CD4-positive, CD25-positive, alpha-beta regulatory T cell (primary cell): ENCODE measurements at places on chromosomes 4 and X.
A peak's percentile ranks its signal among the peaks of the same experiment; 100 is the strongest.

DNA sequence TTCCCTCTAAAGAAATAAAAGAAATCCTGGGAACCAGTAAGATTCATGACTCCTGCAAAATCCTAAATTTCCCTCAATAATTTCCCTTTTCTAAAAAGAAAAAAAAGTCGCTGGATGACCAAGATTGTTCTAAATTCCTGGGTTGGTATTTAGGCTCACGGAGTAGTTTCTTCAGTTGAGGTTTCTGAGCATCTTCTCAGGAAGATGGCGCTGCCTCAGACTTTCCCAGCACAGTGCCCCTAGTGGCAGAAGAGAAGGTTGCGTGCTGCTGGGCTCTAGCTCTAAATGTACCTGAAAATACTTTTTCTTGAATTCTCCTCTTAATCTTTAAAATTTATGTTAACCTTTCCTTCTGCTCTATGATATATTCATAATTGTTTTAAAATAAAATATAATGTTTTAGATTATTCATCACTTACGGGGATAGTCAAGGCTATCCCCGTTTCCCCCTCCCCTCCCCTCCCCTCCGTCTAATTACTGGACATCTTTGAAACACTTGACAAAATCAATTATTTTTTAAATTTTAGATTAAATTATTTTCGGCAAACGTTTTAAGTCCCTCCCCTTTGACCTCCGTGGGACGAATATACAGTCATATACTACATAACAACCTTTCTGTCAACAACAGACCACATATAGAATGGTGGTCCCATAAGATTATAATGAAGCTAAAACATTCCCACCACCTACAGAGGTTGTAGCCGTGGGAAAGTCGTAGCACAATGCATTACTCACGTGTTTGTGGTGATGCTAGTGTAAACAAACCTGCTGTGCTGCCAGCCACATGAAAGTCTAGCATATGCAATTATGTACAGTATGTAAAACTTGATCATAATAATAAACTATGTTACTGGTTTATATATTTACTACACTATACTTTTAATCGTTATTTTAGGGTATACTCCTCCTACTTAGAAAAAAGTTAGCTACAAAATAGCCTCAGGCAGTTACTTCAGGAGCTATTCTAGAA is 41.0 kb upstream of the GATB start:
- DNase-seq = peak; percentile 60

- no peak for DNase-seq
Observed at GRCh38 chr4:153143527-153144348, 60.5 kb upstream of the TRIM2 start.

GRCh38 chr4:71266090-71266794 is 72.6 kb upstream of the SLC4A4 start:
- no peak for DNase-seq

DNA sequence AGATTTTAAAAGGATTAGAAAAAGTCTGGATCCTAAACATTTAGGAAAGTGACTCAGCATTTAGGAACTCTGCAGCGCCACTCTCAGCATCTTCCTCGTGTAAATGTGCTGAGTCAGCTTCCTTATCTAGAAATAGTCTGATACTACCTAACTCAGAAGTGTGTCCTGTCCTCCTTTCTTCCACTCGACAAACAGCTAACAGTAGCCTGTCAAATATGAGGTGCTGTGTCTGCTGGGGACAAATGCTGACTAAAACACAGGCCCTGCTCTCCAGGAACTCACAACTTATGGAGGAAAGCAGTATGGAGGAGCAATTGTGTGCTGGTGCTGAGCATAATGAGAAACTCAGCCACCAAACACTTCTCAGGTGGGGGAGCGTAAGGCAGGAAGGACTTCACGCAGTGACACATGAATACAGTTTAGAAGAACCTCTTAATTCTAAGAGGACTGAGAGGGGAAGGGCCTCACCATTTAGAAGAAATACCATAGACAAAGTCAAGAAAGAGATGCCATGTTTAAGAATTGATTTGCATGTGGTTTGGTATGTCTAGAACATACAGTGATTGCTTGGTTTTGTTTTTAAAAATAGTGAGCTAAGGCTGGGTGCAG is 125.3 kb downstream of the SOWAHB start:
- DNase-seq = no peak

- DNase-seq = no peak
Observed at GRCh38 chr4:951594-952468, 19.6 kb downstream of the TMEM175 start.

GRCh38 chr4:100489305-100489704 is 28.5 kb downstream of the EMCN start:
- DNase-seq = no peak

- no peak for DNase-seq
Observed at GRCh38 chr4:120207021-120207420, 140.4 kb upstream of the MAD2L1 start.

DNA sequence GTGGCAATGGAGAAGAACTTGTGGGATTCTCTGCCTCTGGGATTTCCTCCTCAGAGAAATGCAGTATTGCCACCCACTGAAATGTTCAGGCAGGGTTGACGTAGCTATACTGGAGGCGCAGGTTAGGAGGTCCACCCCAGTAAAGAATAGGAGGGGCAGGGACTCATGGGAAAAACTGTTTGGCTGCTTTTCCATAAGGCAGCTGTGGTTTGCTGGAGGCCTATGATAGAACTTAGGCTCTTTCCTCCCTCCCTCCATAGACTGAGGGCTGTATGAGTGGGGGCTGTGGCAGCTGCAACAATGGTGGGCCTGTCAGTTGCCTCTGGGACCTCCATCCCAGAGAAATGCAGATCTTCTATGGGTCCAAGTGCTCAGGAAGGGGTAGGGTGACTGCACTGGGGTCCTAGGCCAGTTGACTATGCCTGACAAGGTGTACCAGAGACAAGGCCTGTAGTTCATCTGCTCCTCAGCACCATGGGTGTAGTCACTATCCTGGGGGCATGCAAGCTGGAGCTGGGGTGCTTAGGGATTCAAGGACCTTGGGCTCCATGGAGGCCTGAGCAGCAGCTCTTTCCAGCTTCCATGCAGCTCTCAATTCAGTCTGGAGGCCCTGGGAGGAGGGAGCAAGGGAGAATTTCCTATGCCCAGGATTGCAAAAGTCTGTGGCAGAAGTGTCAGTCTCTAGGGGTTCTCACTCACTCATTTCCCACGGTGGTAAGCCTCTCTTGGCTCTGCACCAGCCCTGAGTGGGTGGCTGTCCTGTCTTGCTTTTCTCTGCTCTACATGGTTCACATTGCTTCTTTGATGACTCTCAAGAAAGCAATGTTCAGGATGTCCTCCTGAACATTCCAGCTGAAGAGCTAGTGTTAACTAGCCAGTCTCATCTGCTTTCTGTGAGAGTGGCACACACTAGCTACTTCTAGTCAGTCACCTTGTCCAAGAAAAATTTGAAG is 353.0 kb downstream of the IDS start:
- DNase-seq = no peak

DNA sequence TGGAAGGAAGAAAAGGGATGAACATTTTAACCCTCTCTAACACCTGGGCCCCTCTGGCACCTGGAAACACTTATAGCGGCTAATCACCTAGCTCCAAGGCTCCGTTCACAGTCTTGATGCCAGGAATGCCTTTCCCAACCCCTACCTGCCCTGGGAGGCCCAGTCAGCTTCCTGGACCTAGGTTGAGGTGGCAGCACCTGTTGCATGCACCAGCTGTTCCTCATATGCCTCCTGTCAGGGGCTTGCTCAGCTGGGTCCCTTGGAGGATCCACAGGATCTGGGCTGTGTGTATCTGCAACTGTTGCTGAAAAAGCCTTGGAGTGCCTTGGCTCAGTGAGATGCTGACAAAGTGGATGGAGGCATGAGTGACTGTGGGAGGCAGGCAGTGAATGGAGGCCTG is 4.4 kb downstream of the CFP start:
- DNase-seq = no peak

DNA sequence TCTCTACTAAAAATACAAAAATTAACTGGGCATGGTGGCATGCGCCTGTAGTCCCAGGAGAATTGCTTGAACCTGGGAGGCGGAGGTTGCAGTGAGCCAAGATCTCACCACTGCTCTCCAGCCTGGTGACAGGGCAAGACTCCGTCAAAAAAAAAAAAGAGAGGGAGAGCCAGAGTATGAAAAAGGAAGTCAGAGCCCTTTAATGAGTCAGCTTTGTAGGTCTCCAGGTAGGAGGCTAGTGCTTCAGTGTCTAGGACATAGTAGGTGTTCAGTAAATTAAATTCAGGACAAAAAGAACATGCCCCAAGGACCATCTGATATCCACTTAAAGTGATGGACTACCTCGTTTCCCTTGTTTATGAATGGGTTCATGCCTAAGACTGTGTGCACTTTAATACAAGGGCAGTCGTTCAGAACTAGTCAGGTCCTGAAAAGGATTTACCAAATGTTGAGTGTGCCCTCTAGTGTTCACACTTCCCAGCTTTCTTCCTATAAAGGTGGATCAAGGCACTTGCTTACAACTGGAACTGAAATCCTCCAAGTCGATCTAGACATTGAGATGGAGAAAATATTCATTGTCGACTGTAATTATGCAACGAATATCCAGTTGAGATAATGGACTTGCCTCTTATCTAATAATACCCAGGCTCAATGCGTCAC is 29.0 kb downstream of the F9 start:
- DNase-seq = peak; percentile 55

DNA sequence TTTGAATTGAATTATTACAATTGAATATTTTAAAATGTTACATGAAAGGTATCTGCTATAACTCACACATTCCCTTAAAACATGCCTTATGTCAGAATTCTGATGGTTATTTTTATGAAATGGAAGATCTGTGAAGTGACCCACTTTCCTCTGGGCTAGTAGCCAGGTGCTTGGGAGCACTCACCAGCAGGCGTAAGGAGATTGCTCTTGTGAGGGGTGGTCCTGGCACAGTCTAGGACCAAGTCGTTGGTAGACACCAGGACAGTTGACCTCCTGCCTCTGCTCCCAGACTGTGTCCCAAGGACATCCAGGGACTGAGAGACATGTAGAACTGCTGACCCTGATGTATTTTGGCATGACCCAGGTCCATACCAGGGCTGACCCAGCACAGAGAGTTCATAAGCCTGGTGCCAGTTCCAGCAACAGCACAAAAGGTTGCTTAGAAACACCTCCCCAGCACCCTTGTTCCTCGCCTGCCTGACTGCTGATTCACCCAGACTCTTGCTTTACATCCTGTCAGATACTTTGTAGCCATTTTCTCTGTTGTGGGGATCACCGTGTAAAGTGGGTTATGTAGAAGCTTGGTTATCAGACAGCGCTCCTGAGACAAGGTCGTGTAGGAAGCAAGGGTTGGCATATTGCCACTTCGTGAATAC is 48.5 kb downstream of the NELFA start:
- DNase-seq = no peak

DNA sequence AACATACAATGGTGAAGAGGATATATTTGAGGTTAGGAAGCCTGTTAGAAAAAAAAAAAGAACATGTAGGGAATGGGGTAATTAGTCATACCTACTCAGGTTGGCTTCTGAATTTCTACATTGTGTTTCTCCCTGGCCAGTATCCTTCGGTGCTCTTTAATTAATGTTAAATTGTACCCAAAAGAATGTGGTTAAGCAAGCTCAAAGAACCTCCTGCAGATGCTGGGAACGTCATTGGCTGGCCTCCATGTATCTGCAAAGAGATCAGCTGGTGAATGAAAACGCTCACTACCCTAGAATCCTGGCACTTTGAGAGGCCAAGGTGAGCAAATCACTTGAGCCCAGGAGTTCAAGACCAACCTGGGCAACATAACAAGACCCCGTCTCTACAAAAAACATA is 942.3 kb upstream of the PRKX start:
- DNase-seq = no peak

GRCh38 chr4:39331191-39331590 is 35.0 kb downstream of the RFC1 start:
- DNase-seq = no peak

- DNase-seq = no peak
Observed at GRCh38 chr4:110898290-110898689, 275.4 kb upstream of the PITX2 start.

- DNase-seq = peak; percentile 37
Observed at GRCh38 chrX:39163581-39164126, 362.4 kb downstream of the MID1IP1 start.

- no peak for DNase-seq
Observed at GRCh38 chr4:150590631-150591030, 8.7 kb downstream of the MAB21L2 start.

GRCh38 chr4:36043241-36043640 is 201.1 kb downstream of the ARAP2 start:
- DNase-seq = no peak

- DNase-seq = no peak
Observed at GRCh38 chr4:41747230-41748055, 1.1 kb downstream of the PHOX2B start.

GRCh38 chr4:153873741-153874140 is 84.9 kb upstream of the SFRP2 start:
- DNase-seq = no peak

- DNase-seq = no peak
Observed at GRCh38 chr4:526971-527460, 28.0 kb downstream of the PIGG start.

DNA sequence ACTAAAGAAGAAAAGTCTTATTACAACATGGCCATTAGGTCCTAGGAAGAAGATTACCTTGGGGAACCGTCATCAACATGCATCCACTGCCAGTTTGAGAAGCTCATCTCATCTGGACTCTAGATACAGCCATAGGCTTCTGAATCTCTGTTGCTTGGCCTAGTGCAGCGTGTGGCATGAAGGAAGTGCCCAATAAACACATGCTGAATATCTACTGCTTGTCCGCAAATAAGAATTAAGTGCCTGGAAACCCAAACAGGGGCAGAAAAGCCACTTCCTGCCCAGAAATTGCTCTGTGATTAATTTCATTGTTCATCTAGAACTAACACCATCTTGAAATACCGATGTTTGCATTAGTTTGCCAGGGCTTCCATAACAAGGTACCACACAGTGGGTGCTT is 241.1 kb upstream of the KLF3 start:
- DNase-seq = no peak

GRCh38 chr4:138182838-138183426 is 59.2 kb downstream of the SLC7A11 start:
- DNase-seq = peak; percentile 35

DNA sequence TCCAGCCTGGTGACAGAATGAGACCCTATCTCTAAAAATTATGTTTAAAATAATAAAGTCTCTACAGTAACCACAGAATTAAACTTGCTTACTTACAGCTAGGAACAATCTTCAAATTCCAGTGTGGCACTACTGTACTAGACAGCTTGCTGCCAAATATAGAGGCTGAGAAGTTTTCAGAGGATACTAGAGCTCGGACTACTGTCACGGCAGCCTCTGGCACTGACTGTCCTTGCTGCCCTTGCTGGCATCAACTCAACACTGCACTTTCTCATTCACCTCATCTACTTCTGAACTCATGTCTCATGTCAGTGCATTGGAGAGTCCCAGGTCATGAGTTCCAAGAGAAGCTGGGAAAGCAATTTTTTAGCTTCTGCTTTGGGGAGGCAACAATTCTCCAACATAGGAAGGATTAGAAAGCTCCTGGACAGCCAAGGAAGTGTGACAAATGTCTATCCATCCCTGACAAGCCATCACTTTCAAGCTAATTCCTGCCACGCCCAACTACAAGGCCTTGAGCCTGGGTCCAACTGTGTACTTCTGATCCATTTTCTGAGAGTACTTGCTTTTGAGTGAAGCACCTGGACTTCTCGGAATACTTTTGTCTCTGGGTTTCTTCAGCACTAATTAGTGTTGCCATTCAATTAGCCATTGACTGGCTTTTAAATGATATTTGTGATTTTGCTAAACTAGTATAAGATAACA is 98.6 kb upstream of the NR3C2 start:
- no peak for DNase-seq

GRCh38 chrX:106894978-106895452 is 8.1 kb downstream of the RIPPLY1 start:
- DNase-seq = no peak

GRCh38 chr4:1376391-1376840 is 29.4 kb downstream of the UVSSA start:
- DNase-seq = no peak

GRCh38 chr4:14867847-14868246 is 134.4 kb upstream of the CPEB2 start:
- DNase-seq = no peak
